ENCODE measurements at places on chromosomes 4 and X.

GRCh38 chr4:5923376-5923775, 30.5 kb upstream of the CRMP1 start:
- DNase-seq: no peak

- no peak for DNase-seq
These were observed 15.8 kb upstream of the PDE6B start for GRCh38 chr4:609400-610050.

GRCh38 chrX:80511969-80512760, 91.9 kb downstream of the TENT5D start:
- no peak for DNase-seq

GRCh38 chr4:145176641-145177432, 3.6 kb downstream of the OTUD4 start:
- no peak for DNase-seq

DNA sequence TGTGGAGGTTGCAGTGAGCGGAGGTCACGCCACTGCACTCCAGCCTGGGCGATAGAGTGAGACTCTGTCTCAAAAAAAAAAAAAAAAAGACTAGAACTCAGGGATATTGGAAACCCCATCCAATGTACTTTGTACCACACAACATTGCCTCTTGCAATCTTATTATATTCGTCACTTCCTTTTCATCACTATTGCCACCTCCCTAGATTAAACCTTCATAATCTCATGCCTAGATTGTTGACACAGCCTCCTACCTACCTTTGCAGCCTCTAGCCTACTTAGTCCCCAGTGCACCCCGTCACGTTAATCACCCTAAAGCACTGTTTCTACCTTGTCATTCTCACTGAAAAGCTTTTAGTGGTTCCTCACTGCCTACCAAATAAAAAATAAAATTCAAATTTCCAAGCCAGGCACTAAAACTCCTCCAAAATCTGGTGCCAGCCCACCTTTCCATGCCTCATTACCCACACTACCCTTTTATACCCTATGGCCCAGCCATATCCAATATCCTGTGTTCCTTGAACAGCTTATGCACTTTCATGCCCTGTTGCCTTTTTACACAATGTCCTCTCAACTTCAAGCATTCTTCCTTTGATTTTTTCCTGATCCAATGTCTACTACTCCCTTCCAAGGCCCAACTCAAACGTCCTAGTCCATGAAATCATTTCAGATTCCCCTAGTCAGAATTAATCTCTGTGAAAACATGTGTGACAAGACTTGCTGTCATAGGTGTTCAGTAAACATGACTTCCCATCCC, 23.6 kb upstream of the GJB1 start:
- no peak for DNase-seq

DNA sequence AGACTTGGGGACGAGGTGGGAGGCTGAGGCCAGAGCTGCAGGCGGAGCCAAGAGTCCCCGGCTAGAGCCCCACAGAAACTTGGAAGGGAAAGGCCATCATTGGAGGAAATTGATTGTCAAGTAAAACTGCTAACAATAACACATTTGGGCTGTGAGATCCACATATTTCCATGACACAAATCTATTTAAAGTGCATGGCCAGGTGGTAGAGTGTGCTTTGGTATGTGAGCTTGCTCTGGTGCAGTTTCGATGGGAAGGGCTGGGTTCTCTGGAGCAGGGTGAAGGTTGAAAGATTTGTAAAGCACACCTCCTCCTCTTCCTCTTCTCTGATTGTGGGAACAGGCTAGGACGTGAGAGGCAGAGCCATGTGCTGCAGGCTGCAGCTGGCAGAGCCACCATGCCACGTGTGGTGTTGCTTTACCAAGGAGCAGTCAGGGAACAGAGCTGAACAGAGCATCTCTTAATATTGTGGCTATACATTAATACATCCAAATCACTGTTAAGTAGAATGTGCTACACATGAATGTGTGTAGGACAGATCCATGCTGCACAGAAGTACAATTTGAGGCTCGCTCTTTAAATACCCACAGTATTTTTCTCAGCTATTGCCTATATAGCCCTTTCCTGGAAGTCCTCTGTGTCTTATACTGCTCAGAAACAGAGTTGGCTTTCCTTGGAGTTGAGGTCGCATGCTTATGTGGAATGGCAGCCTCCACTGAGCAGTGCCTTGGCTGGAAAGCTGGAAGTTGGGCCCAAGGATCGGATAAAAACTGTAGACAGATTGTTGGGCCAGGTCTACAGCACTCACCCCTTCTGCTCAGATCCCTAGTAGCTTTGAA, 37.7 kb downstream of the FHDC1 start:
- DNase-seq: no peak

GRCh38 chrX:149473092-149473491, 32.0 kb downstream of the IDS start:
- no peak for DNase-seq

GRCh38 chr4:142832022-142832421, 14.1 kb downstream of the INPP4B start:
- DNase-seq: no peak

- DNase-seq: no peak
These were observed 155.6 kb downstream of the BMPR1B start for GRCh38 chr4:94913316-94913715.

DNA sequence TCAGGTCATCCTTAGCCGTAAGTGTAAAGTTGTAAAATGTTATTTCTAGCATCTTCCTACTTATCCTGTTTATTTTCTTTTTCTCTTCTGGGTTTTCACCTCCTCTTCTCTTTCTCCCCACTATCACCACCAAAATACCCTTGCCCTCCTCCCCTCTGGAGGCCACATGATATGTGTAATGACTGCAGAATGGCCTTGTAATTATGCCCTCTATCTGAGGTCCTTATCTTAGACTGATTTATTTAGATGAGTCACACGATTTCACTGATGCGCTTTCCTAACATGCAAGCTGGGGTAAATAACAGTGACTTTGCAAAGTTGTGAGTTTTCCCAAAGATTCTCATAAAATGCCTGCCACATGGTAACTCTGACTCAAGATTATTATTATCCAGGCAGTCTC, 231.8 kb upstream of the GPRIN3 start:
- no peak for DNase-seq

DNA sequence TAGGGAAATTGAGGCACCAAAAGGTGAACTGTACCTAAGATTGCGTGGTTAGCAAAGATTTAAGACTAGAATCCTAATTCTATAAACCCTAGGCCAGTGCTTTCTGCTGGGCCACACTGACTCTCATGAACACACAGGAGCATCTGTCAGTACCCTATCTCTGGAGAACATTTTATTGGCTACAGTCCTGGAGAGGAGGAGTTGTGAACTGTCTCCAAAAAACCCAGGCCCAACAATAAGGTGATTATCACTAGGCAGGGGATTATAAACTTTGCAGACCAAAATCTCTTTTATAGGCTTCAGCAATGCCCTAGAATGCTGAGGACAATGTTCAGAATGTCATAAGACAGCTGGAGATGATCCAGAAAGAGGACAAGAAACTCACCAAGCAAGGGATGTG, 24.1 kb downstream of the OPHN1 start:
- no peak for DNase-seq
